ENCODE measurements at places on chromosomes 11 and 22. TPM values are rescaled to one million over a fixed set of nuclear protein-coding genes. Genes with fewer than 3 reads are reported as not detected.

The MCM5 gene
- total RNA-seq = 131 TPM

The PLAAT4 gene
- total RNA-seq = 5.6 TPM

DNA sequence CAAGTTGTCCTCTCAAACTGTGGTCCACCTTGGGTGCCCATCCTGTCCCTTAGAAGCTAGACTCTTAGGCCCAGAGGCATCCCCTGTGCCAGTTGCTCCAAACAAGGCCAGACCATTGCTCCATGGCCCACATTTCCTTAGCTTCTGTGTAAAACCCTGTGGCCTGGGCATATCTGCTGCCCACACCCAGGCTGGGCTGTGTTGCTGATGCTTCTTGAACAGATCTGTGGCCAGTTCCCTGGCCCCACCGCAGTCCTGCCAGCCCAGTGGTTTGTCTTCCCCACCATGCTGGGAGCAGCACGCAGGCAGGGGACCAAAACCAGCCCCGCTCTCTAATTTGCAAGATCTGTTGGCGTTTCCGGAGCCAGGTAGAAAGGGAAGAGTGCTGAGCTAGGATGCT, 72.2 kb downstream of the CSNK2A3 start:
- no peak for DNase-seq

The FADS2 gene
- total RNA-seq = 305 TPM

DNA sequence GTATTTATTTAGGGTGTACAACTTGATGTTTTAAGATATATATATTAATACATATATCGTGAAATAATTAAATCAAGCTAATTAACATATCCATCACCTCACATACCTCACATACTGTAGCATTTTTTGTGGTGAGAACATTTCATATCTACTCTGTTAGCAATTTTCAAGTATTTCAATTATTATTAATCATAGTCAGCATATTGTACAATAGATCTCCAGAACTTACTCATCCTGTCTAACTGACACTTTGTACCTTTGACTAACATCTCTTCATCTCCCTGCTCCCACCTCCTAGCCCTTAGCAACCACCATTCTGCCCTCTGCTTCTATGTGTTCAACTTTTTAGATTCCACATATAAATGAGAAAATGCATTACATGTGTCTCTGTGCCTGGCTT, 108.4 kb downstream of the BARX2 start:
- no peak for DNase-seq

GRCh38 chr22:40853961-40854360, 2.5 kb downstream of the ST13 start:
- no peak for DNase-seq

- peak; percentile 35 for DNase-seq
Measured at GRCh38 chr11:5922749-5923426, 19.2 kb upstream of the OR56A3 start.

The OR51M1 gene
- total RNA-seq = not detected

DNA sequence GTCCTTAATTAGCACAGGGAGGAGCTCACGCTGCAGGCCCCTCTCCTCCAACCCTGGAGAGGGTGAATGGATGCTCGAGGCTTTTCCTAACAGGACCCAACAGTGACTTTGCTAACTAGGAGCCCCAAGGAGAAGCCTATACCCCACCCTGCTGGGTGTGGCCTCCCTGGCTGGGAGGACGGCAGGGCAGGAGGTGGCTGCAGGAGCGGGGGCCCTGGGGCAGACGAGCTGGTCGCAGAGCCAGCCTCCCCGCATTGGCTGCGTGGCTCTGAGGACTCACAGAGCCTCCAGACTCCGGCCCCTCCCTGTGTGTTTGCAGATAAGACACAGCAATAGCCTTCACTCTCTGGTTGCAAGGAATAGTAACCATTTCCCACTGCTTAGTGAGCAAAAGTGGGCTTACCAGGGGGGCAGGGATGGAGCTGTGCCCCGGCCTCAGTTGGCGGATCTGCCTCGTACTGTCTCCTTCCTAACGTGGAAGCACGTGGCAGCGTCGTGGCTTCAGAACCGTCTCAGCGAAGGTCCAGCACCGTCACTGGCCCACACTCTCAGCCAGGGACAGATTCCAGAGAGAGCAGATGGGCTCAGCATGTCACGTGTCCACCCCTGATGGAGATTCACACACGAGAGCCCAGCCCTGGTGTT, 1087.5 kb downstream of the BRD1 start:
- no peak for DNase-seq

- DNase-seq = no peak
Measured at GRCh38 chr11:82765466-82766034, 31.9 kb upstream of the FAM181B start.

DNA sequence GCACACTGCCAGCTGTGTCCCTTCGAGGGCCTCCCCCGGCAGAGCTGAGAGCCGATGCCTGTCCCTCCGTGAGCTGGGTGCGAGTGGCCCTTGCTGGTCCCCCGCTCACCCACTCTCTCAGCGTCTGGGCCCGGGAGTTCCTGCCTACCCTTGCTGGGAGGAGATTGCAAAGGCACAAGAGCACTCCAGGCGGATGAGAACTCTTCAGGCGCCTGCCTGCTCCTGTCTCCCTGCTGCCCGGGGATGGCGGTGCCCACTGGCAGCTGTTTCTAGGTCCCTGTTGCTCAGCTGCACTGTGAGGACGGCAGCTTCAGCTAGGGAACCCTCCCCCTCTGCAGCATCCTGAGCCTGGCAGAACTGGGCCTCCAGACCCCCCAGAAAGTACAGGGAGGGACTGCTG, 61.1 kb downstream of the FLRT1 start:
- DNase-seq = no peak

GRCh38 chr11:14852571-14853177, 39.4 kb downstream of the CYP2R1 start:
- DNase-seq = no peak

The C22orf23 gene
- total RNA-seq = 0.69 TPM

The PKDREJ gene
- not detected for total RNA-seq

The BARX2 gene
- total RNA-seq = 0.47 TPM

DNA sequence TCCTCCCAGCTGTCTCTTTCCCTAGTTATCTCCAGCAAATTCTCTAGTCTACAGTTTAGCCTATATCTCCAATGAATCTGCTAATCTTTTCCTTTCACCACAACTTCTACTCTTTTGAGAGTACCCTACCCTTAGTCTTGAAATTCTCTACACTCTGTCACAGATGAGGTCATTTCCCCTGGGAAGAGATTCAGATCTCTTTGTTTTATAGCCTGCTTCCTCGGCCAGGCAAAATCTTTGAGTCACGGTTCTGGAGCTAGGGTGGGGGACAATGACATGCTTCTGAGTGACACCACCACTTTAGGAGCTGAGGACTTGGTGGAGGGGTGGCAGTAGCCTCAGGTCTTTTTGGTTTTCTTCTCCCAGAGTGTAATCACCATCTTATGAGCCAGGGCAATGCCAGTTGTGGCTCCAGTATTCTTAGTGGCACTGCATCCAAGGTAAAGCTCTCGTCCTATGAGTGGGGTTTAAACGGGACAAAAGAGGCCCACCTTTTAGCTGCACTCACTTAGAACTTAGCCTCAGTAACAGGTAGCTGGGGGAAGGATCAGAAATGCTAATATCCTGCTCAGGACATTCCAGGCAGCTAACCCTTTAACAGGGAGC, 98.5 kb upstream of the RRM1 start:
- DNase-seq = peak; percentile 72

DNA sequence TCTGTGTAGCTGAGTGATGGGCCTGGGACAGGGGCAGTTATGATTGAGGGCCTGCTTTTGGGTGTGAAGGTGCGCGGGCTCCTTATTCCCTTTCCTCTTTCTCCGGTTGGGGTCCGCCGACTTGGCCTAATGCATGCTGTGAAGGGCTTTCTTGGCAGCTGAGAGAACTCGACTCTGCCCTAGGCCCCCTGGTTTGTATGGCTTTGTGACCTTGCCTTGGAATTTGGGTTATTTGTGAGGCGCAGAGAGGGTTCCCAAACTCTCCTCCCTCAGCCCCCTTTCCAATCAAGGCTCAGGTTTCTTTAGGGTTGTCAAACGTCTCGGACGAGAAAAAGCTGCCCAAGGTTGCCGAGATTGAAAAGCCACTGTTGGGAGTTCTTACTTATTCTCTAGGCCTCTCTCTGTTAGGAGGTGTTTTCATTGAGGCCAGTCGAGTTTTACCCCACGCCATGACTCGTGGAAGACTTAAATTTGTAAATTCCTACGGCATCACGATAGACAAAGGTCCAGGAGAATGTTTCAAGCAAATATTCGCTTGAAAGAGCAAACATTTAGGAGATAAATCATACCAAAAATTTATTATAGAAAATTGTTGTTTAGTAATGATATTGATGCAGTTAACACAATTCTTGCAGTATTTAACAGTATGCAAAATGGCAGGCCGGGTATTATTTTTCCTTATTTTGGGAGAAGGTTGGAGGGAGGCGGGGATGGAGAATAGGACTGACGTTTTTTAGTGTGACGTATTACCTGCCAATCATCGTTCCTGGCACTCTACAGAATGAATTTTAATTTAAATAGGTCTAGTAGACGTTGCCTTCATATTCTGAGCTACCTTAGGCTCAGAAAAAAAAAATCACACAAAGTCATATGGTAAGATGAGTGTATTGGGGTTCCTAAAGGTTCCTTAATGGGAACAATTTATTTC, 689 bp downstream of the PDHX start:
- peak; percentile 22 for DNase-seq

GRCh38 chr11:10581481-10582019, 13.1 kb upstream of the LYVE1 start:
- peak; percentile 43 for DNase-seq

GRCh38 chr11:21430537-21430936, 761.2 kb downstream of the NELL1 start:
- DNase-seq = no peak

GRCh38 chr11:33664827-33665226, 35.8 kb downstream of the C11orf91 start:
- DNase-seq = no peak

GRCh38 chr11:35664977-35665441, 2.4 kb downstream of the TRIM44 start:
- DNase-seq = peak; percentile 24

GRCh38 chr11:70915158-70915985, 337.0 kb downstream of the SHANK2 start:
- DNase-seq = no peak

The F2 gene
- not detected for total RNA-seq

The CARD16 gene
- not detected for total RNA-seq

DNA sequence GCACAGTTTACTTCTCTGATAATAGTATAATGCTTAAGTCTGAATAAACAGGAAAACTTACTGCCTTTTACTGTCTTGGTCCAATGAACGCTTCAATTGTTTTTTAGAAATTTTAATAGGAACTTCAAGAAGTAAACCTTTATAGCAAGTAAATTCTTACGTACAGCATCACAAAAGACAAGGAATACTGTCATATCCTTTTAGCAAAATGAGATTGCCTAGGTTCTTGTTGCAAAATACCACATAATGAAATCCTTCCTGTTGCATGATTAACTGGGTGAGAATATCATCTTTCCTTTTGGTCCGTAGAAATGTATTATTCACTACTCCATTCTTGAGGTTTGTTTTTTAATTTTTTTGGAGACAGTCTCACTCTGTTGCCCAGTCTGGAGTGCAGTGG, 22.3 kb upstream of the HIKESHI start:
- DNase-seq = no peak

DNA sequence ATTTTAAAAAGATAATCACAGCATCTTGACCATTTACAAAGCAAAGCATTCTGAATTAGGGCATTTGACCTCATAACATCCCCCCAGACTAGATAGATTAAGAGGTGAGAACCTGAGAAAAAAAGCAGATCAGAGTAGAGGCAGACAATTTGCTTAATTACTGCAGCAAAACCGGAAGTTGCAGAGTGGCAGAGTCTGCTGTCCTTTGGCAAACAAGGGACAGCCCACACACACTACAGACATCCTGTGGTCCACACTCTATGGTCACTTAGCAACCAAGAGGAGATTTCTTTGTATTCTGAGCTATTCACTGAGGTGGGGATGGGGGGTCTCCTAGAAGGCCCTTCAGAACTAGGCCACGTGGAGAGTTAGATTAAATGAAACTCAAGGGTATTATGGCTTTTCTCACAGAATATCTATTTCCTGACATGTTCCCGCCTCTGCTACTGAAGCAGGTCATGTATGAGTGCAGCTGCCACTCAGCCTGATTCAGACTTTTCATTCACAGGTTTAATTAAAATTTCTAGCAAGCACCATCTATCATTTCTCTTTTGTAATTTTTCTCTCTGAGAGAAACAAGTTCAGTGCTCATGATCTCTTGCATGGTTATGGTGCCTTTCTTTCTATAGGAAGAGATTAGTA, 48.5 kb downstream of the SVIP start:
- DNase-seq = no peak

DNA sequence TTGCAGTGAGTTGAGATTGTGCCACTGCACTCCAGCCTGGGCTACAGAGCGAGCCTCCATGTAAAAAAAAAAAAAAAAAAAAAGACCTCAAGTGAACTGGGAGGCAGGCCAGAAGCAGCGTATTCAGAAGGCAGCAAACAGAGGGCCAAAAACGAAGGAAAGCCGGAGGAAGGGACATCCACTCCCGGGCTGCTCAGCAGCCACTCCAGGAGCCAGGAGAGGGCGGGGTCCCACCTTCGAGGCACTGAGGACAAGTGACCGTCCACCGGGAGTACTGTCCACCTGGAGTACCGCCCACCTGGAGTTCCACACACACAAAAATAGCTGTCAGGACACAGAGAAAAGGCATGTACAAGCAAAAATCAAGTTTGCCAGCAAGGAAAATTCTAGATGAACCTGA, 5.5 kb downstream of the TOLLIP start:
- no peak for DNase-seq

- no peak for DNase-seq
Measured at GRCh38 chr11:60530454-60531100, 15.4 kb downstream of the MS4A13 start.

DNA sequence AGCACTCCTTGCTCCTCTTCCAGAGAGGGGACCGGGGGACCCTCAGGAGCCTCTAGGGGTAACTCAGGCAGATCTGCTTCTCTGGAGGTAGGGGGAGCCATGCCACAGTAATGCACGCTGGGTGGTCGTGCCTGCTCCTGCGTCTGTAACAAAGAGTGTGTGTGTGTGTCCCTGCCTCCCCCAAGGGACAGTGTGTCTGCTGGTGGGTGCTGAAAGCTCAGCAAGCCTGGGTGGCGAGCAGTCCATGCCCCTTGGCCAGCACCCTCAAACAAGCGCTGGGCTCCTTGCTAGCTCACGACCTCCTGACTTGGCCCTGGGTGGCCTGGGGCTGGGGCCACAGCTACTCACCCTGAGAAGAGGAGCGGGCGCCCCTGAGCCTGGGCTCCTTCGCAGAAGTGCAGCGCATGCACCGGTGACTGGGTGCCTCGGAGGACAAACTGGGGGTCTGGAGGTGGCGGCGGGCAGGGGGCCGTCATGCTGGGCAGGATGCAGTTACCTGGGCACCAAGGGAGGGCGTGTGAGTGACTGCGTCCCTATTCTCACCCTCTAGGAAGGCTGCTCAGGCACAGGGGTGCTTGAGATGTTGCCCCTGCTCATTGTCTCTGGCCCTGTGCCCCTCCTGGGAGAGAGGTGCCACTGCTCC, 33.7 kb downstream of the GNB1L start:
- DNase-seq = no peak

GRCh38 chr11:115860246-115860645, 356.0 kb upstream of the CADM1 start:
- DNase-seq = no peak

The DEFB131B gene
- not detected for total RNA-seq

- no peak for DNase-seq
Measured at GRCh38 chr11:103863497-103863896, 172.9 kb upstream of the DDI1 start.

The ARVCF gene
- 19.7 TPM for total RNA-seq

Data from PC-3 (cell line).